ENCODE measurements at places on chromosomes 3 and 15.

DNA sequence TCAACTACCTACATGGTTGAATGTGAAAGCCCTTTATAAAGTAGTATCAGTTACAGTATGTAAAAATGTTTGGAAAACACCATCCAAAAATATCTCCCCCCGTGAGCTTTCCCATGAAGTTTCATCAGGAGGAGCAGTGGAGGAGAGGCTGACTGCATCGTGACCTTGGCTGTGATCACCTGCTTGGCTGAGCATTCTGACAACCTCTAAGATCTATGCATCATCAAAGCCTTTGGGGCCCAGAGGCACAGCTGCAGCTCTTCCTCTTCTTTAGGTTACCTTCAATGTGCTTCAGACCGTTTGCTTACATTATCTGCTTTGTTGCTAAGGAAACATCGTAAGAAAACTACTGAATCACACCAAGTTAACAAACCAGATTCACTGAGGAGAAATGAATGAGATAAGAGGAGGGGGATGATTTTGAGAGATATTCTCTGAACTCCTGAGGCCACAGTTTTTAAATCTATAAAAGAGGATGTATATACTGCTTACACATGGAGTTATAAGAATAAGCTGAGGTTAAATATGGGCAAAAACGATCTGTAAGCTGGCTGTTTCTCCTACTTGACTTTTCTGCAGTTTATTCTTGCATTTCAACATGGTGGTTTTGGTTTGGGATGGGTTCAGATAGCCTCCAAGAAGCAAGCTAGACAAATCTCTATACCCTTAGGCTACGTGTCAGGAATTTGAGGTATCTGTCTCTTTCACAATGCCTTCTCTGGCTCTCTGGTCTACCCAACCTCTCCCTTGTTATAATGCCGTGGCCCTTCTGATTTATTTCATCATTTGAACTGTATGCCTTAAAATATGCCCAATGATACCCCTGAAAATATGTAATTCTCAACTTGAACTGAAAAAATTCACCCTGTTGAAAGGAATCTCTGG lies 4.0 kb downstream of the GCSAM start:
- no peak for DNase-seq

GRCh38 chr3:24907106-24907505 lies 412.5 kb upstream of the THRB start:
- no peak for DNase-seq

DNA sequence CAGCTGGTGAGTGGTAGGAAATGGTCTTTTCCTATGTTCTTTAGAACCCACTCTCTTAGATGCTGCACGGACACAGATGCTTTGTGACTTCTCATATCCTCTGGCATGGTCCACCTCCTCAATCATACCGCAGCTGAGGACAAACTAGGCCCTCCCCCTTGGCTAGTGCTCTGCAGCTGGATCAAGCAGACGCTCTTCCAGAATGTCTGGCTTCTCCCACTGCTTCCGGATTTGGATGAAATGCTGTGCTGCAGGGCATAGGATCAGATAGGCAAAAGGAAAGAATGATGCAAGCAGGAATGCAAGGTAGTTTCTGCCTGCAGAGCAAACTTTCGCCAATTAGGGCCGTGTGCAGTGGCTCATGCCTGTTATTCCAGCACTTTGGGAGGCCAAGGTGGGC lies 75.7 kb upstream of the SLC4A7 start:
- DNase-seq: no peak

GRCh38 chr3:115766587-115767482 lies 143.5 kb downstream of the GAP43 start:
- DNase-seq: no peak

DNA sequence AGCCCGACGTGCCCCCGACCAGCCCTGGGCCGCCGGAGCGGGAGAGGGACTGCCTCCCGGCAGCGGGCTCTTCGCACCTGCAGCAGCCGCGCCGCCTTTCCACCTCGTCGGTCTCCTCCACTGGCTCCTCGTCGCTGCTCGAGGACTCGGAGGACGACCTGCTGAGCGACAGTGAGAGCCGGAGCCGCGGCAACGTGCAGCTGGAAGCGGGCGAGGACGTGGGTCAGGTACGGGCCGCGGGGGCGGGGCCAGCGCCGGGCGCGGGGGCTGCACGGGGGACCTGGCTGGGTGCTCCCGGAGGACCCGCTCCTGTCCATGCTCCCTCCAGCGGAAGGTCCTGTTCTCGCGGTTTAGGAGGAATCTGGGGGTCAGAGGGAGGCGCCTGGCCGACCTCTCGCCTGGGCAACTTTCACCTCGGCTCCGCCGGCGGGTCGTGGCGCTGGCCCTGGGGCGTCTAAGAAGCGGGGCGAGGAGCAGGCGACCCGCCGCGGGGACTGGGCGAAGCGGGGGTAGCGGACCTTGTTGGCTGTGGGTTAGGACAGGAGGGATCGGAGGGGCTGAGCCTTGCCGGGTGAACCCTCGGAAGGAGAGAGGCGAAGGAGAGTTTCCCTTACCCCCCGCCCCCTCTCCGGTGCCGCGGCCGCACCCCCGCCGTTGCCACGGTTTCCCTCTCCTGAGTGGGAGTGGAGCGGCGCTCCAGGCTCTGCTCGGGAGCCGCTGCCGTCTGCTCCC lies 682 bp downstream of the ITPKA start:
- no peak for DNase-seq

GRCh38 chr3:20857636-20858035 lies 671.6 kb upstream of the SGO1 start:
- DNase-seq: no peak

- no peak for DNase-seq
These were observed 999 bp downstream of the ZNF280D start for GRCh38 chr15:56732135-56732885.

GRCh38 chr3:25854214-25854613 lies 64.3 kb downstream of the OXSM start:
- DNase-seq: no peak

Measured in iPS DF 6.9 (cell line).